Activated CD4-positive, CD25-positive, alpha-beta regulatory T cell (primary cell): ENCODE measurements at places on chromosomes 7 and 10.

DNA sequence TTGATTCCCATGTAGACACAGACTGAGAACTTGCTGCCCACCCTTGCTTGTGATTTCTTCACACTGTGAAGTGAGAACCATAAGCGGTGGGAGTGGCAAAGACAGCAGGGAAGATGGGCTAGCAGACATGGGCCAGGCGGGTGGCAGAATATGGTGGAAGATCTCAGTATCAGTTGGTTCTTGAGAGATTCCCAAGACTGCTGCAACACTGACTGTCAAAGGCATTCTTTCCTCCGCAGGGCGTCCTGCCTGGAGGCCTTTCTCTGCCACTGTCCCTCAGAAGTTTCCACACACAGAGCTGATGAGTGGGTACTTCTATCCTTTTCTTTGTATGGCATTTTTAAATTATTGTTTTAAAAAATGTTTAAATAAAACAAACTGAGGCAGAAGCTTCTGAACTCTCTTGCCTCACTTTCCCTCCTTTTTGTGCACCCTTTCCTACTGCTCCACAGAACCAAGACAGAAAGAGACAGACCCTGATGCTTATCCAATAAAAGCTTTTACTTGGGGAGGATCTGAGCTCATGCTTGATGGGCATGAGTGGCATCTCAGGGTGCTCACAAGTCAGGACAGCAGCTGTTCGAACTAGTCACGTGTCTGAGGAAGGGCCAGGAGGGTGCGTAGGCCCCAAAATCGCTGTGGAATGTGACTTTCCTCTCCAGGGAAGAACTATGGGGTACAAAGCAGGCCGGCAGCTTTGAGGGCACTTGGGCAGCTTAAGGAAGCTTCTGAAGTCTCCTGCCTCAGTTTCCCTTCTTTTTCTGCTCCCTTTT, 104.7 kb upstream of the PCGF5 start:
- DNase-seq: no peak

DNA sequence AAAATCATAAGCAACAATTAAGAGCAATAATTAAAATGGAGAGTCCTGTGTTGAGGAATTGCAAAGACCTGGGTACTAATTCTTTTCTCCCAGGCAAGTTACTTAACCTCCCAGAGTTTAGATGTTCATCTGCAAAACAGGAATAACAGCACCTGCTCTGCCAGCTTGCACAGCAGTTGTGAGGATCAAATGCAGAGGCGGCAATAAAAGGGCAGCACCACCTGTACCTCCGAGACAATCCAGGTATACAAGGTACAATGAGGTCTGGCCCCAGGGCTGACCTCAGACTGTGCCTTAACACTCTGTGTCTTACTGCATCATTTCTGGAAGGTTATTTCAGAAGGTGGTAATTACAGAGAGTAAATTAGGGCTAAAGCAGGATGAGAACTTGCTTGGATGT, 14.5 kb upstream of the FAM204A start:
- DNase-seq: no peak

GRCh38 chr10:130817046-130817624, 494.4 kb downstream of the TCERG1L start:
- DNase-seq: no peak

- no peak for DNase-seq
Measured at GRCh38 chr7:120729245-120729644, 128.7 kb downstream of the TSPAN12 start.

DNA sequence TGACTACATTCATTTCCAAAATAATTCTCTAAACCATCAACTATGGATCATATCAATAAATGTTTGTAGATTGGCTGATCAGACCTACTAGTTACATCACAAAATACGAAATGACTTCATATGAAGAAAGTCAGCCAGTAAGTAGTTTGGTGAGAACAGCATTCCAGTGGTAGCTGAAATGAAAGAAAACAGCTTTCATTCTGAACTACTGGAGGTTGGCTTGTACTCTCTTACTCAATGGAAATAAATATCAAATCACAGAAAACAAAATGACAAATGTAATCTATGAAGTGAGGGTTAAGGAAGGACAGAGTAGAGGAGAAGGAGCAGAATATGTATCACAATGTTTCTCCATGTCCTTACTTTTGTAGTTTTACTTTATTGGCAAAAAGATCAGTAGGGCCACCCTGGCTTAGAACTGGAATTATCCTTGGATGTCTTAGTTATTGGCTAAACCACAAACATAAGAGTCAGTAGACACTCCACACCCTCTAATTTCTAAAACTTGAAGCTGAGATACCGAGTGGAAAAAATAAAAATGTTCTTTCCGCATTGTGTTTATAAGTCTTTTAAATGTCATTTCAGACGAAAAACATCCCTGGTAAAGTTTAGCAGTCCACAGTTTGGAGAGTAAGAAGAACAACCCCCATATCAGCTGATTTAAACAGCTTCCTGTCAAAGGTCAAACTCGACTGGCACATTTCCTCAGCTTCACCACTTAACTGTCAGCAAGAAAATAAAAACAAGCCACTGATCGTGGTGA, 74.0 kb upstream of the DGKI start:
- DNase-seq: no peak

- DNase-seq: no peak
Measured at GRCh38 chr10:48224979-48225560, 49.4 kb downstream of the FRMPD2 start.

GRCh38 chr7:83861876-83862275, 212.9 kb upstream of the SEMA3E start:
- DNase-seq: no peak

DNA sequence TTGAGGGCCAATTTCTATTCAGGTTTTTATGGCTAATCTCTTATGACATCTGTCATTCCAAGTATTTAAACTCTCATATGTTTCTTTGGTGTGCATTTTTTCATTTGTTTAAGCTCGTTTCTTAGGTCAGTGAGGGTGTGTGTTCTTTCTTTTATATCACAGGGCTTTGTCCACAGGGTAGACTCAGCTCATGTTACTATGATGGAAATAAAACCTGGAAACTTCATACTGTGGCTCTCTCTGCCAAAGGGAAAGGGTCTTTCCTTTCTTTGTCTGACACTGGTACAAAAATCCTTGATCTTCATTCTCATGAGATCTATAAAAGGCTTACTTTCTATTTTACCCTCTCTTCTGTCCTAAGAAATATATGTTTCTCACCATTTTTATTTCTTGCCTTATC, 129.6 kb upstream of the SP8 start:
- DNase-seq: no peak

- DNase-seq: no peak
Measured at GRCh38 chr10:124719213-124719851, 24.8 kb downstream of the FAM53B start.

DNA sequence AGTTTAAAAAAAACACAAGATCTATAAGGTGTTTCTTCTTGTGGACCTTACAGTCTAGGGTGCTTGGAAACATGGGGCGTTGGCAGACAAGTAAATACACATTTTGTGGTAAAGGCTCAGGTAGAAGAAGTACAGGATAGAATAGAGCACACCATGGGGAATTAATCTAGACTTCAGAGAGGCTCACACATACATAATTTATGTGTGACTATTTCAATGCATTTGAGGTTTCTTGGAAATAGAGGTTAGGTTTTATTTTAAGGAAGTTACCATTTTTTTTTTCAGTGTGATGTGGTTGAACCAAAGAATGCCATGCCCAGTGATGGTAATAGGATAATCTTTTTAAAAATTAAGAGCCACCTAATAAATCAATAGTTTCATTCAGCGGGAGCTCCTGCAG, 12.8 kb downstream of the CFTR start:
- DNase-seq: no peak

DNA sequence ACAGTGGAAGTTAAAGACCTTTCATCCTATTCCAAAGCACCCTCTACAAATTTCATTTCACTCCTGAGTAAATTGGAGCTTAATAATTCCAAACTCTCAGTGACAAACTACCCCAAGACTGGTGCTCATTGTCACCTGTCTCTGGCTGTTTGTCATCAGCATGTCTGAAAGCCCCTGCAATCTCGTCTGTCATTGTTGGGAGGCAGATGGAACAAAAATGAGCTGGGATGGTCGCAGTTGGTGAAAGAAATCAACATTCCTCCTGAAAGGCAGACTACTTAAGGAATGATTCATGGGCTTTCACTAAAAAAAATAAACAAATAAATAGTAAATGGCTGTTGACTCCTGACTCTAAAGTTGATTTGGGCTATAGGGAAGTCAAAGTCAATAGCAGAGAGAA, 69.7 kb upstream of the PALS2 start:
- no peak for DNase-seq

- DNase-seq: no peak
Measured at GRCh38 chr7:47693216-47693615, 111.3 kb upstream of the TNS3 start.

DNA sequence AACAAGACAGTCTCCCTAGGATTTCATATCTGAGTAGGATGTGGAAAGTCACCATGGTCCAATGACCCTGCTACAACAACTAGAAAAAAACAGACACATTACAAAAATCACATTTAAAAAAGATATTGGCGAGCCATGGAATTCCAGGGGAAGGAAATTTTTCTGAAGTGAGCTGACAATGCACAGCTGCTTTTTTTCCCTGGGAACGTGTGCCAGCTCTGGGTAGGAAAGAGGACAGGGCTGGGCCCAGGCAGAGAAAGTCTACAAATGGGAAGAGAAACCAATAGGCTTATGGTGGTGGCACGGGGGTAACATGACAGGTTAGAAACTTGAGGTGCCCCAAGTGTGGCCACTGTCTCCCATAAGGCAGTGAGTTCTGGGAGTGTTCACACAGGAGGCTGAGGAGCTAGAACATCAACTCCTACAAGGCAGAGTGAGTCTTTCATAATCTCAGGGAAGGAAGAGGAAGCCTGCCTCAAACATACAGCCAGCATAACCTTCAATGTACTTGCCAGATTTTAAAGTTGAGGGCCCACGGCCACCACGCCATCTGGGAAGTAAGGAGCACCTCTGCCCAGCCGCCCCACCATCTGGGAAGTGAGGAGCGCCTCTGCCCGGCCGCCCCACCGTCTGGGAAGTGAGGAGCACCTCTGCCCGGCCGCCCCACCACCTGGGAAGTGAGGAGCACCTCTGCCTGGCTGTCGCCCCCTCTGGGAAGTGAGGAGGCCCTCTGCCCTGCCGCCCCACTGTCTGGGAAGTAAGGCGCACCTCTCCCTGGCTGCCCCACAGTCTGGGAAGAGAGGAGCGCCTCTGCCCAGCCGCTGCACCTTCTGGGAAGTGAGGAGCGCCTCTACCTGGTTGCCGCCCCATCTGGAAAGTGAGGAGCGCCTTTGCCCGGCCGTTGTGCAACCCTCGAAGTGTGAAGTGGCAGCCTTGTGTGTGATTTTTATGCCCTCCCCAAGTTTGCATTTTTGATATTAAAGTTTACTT, 5.9 kb downstream of the FBXL13 start:
- no peak for DNase-seq

- DNase-seq: no peak
Measured at GRCh38 chr10:75226095-75226494, 9.7 kb downstream of the COMTD1 start.

DNA sequence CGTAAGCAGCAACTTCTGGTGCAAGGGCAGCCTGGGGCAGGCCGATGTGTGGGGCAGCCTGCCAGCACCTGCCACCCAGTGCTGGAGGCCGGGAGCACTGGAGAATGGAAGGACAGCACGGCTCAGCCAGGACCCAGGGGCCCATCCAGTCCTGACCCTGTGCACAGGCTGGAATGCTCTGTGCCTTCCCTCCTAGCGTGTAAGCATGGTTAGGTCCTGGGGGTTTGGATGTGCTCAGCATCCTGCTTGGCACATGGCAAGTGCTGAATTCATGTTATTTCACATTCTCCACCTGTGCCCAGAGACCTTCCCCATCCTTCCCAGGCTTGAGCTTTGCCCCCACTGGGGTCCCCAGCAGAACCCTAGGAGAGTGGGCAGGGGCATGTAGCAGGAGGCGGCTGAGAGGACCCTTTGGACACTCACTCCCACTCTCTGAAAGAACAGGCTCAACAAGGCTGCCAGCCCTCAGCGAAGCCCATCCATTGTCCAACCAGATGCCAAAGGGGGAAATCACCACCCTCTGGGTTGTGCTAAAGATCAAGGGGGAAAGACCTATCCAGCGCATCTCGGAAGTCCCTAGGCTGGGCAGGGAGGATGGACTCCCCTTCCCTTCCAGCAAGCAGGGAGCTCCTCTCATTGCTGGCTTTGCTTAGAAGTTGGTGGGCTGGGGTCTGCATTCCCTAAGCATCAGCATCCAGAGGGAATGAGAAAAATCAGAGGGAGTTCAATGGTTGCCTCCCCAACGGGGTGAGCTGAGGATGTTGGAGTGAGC, 29.7 kb downstream of the ANXA8 start:
- no peak for DNase-seq
